ENCODE measurements at places on chromosomes 16 and 17. TPM values are rescaled to one million over a fixed set of nuclear protein-coding genes. Genes with fewer than 3 reads are reported as not detected.

Gene TP53TG3C
- total RNA-seq, result not detected

Gene DPEP2
- total RNA-seq, result 1.1 TPM

Gene TNFRSF17
- not detected for total RNA-seq

Gene NLRC3
- total RNA-seq, result 2.1 TPM

Gene ZNF771
- total RNA-seq, result 49.6 TPM

Gene TMEM114
- not detected for total RNA-seq

Gene CMTM2
- not detected for total RNA-seq

Gene DRC3
- total RNA-seq, result 7.2 TPM

Gene ABCA3
- 25.9 TPM for total RNA-seq

Gene PYY
- total RNA-seq, result not detected

Gene SULT1A2
- total RNA-seq, result 4.3 TPM

Gene NPIPB9
- not detected for total RNA-seq

Gene GPR139
- not detected for total RNA-seq

Gene ZP2
- not detected for total RNA-seq

Gene SSTR5
- not detected for total RNA-seq

Gene CDRT15L2
- total RNA-seq, result not detected

Gene SPAG7
- total RNA-seq, result 4.9 TPM

Gene VAT1L
- total RNA-seq, result 12.6 TPM

Gene RNF43
- total RNA-seq, result 0.53 TPM

Gene KCNH4
- total RNA-seq, result not detected

Gene DBNDD1
- total RNA-seq, result 2.7 TPM

Gene UBE2O
- total RNA-seq, result 19.6 TPM

Gene RGS11
- total RNA-seq, result 32.6 TPM

Gene G6PC1
- not detected for total RNA-seq

Gene CD300LB
- total RNA-seq, result not detected

Gene GLP2R
- total RNA-seq, result not detected

Gene SNAI3
- not detected for total RNA-seq

Gene KRTAP4-4
- total RNA-seq, result not detected

Gene MYH8
- not detected for total RNA-seq

Gene SCIMP
- 0.21 TPM for total RNA-seq

Gene TP53TG3
- not detected for total RNA-seq

Gene SKAP1
- not detected for total RNA-seq

Gene KRT39
- total RNA-seq, result not detected

Gene CALB2
- 0.64 TPM for total RNA-seq

Gene COL1A1
- 547 TPM for total RNA-seq

Gene TMC8
- 9.6 TPM for total RNA-seq

Gene HOXB3
- total RNA-seq, result 19.3 TPM

Gene MRC2
- total RNA-seq, result 147 TPM

Gene ATP2C2
- not detected for total RNA-seq

Gene TBC1D3C
- total RNA-seq, result not detected

Gene DNASE1L2
- total RNA-seq, result not detected

Gene CCL1
- not detected for total RNA-seq

Gene HBZ
- not detected for total RNA-seq

Gene CACNG5
- total RNA-seq, result not detected

Gene ST6GALNAC2
- total RNA-seq, result 15.8 TPM

Gene DNAAF1
- total RNA-seq, result not detected

Gene GSG1L2
- total RNA-seq, result not detected

Gene TMEM204
- 145 TPM for total RNA-seq

Gene SLC5A10
- not detected for total RNA-seq

Gene TEX14
- not detected for total RNA-seq

Gene PABPN1L
- total RNA-seq, result not detected
